ENCODE measurements at places on chromosomes 2 and 18.

DNA sequence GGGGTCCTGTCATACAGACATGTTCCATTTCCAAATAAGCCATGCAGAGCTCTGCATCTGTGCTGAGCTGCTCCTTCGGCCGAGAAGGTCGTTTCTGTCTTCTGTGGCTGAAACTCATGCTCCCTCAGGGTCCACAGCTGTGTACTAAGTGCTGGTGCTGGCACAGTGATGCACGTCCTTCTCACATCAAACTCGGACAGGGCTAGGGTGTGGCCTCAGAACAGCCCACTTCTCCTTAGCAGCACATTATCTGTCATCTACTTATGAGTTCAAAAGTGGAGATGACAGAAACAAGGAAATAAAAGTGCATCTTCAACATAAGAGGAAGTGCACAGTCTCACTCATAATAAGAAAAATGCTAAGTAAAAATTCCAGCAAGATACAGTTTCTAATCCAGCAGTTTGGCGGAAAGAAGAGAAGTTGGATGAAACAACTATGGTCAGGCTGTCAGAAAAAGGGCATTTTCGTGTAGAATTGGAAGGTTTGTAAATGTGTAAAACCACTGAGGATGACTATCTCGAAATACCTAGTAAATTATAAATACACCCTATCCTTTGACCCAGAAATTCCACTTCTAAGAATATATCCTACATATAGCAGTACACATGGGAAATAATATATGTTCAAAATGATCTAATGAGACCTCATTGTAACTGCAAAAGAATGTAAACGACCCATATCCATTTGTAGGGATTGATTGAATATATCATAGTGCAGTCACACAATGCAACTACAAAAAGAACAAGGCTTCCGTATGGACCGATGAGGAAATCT is 53.7 kb upstream of the APCDD1 start:
- no peak for DNase-seq

DNA sequence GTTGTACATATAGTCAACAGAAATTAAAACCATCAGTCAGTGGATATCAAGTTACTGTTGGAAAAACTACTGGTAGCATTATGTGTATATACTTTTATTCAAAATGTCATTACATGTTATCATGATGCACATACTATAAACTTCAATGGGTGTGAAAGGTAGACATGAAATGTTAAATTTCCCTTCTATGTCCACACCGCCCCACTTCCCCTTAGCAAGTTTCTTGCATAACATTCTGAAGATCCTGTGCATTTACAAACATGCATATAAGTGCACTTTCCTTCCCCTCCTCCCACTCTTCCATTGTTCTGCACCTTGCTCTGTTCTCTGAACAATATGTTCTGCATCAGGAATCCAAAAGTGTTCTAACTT is 16.6 kb upstream of the HK2 start:
- DNase-seq = no peak

GRCh38 chr18:61982475-61982874 is 89.7 kb upstream of the RNF152 start:
- DNase-seq = no peak

DNA sequence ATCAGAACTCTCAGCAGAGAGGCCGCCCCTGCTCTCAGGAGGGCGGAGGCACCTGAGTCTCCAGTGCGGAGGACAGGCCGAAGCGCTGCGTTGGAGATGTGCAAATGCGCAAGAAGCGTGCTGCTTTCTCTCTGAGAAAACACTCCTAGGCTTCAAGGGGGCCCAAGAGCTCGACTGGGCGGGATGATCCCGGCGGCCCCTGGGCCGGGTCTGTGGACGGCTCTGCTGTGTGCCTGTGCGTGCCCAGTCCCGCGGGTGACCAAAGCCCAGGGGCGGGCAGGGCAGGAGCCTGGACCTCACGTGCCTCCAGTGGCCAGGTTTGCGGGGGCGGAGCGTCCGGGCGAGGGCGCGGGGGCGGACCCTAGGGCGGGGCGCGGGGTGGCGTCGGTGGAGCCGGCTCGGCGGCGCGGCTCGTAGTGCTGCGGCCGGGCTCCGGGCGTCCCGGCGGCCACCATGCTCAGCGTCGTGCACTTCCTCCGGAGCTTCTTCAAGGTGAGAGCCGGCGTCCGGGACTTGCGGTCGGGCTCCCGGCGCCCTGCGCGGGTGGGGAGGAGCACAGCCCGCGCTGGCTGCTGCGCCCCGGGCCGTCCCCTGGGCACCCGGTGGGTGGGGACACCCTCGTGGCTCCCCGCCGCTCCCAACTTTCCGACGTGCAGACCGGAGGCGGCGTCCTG is at the start of gene ARHGEF4:
TSS of gene ARHGEF4 (plus strand) at position 414 of the 674 bp plus-strand sequence. CDS start at position 454, 40 bp downstream.
- DNase-seq = no peak

- no peak for DNase-seq
Observed at GRCh38 chr2:239049421-239050251, 201.8 kb downstream of the TWIST2 start.

DNA sequence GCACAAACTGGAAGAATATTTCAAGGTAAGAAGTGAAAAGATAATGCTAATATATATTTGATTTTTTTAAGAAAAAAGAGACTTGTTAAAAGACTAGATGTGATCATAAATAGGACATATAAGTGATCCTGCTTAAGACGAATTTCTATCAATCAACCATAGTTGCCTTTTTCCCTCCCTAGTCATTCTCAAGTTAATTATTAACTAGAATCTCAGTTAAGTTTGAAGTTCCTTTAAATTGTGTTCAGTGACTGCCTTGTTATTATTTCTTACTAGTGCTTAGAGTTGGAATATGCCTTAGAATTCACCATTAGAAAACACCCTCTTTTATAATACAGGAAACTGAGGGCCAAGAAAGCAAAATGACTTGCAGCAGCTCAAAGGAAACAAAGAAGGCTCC is 141.5 kb upstream of the SP5 start:
- no peak for DNase-seq

- DNase-seq = no peak
Observed at GRCh38 chr2:15048000-15048399, 415.5 kb downstream of the LRATD1 start.

DNA sequence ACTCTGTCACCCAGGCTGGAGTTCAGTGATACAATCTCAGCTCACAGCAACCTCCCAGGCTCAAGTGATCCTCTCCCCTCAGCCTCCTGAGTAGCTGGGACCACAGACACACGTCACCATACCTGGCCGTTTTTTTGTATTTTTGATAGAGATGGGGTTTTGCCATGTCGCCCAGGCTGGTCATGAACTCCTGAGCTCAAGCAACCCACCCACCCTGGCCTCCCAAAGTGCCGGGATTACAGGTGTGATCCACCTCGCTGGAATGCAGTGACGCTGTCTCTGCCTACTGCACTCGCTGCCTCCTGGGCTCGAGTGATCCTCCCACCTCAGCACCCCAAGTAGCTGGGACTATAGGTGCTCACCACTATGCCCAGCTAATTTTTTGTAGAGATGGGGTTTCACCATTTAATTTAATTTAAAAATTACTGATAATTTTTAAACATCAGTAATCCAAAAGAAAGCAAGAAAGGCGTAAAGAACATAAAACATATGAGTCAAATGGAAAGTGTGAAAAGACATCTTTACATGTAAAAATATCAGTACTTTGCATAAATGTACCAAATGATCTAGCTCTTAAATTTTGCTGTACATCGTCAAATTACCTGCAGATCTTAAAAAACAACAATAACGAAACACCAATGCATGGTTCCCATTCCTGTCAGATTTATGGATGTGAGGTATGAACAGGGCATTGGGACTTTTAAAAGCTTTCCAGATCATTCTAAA is 2.8 kb upstream of the ZNF236 start:
- DNase-seq = no peak

- DNase-seq = no peak
Observed at GRCh38 chr2:231926180-231926741, at the start of gene NPPC. Gene NPPC (minus strand): TSS chr2:231926396. CDS start chr2:231926249, 147 bp downstream.

GRCh38 chr2:46564811-46565241 is 85.5 kb downstream of the TMEM247 start:
- no peak for DNase-seq

DNA sequence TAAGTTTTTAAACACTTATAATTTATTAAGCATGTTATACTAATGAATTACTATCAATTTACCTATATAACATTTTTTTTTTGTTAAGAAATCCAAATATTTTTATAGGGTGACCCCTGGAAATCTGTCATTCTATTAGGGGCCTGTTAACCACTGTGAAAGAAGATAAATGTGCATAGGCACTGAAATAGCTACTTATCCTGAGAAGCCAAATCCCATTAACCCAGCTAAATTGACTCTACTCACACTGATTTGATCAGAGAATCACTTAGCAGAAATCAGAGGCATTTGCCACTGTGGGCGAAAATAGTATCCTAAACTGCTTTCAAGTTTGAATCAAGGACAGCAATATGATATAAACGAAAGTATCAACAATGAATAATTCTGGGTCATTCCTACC is 90.0 kb upstream of the GULP1 start:
- no peak for DNase-seq

DNA sequence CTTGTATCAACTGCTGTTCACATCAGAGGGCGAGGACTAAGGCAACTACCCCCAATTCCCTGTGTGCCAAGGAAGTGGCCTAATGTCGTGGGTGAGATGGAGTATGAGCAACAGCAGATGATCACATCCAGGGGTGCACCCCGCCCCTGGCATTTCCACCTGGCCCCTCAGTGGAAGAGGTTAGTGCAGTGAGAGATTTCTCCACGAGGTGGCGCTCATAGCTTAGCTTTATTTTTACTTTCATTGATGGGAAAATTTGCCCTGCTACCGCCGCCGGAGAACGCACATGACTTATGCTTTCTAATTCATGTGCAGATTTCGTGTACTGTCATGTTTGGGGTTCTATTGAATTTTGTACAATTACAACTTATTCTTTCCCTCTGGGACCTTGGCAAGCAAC is 470.6 kb upstream of the MEX3C start:
- peak; percentile 15 for DNase-seq

GRCh38 chr2:30992781-30993180 is 145.5 kb downstream of the GALNT14 start:
- no peak for DNase-seq

DNA sequence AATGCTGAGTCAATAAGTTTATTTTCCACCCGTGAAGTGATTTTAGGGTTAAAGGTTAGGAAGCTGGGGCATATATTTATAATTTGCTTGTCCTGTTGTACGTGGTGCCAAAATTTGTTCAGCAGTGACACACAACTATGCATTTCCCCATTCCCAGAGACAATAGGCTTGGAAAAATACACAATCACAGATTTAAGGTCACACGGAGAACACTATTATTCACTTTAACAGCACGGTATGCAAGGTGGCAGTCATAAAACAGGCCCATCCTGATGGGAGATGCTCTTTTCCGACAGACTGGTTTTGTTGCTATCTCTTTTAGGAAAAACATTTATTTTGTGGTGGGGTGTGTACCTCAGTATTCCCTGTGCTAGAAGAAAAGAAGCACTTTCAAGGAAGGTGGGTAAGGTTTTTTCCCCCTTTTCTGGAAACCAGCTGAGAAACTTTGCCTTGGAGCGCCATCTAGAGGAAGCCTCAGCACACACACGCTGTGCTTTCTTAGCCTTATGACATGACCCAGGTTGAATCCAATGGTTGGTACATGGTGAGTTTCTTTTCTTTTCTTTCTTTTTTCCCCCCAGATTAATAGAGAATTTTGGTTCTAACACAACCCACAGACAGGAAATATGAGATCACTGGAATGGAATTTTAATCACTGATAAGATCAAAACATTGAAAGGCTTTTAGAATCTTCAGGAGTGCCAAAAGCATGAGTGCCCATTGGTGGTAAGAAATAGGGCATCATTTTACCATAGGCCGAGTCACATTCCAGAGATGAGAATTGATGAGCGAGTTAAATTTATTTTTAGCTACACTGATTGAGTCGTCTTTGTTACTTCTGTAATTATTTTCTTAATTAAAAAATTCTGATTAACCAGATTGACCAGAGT is 332.1 kb downstream of the AGPS start:
- DNase-seq = peak; percentile 50

- DNase-seq = no peak
Observed at GRCh38 chr2:132419235-132419634, 2.6 kb downstream of the GPR39 start.

DNA sequence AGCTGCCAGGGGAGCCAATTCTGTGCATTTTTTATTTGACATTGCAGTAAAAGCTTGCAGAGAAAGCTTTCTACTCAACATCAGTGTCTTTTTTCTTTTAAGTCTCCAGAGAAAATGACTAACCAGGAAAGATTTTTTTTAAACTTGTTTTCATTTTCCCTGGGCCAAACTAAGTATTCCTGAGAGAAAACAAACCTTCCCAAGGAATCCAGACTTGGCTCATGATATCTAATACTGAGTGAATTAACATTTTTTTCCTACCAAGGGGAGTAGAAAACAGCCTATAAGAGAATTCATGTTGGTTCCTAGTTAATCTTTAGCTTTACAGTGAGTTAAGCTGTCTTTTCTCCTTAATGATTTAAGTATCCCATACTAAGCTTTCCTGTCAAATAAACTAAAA is 46.7 kb downstream of the DAPL1 start:
- DNase-seq = no peak

DNA sequence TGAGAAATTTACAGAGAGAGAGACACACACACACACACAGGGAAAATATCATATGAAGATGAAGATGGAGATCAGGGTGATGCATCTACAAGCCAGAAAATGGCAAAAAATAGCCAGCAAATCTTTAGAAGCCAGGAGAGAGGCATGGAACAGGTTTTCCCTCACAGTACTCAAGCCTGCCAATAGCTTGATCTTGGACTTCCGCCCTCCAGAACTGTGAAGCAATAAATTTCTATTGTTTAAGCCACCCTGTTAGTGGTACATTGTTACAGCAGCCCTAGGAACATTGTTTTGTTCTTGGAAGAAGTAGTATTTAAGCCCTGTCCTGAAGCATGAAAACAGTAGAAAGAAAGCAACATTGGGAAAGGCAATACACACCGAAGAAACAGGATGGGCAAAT is 292.0 kb upstream of the LRP1B start:
- no peak for DNase-seq

DNA sequence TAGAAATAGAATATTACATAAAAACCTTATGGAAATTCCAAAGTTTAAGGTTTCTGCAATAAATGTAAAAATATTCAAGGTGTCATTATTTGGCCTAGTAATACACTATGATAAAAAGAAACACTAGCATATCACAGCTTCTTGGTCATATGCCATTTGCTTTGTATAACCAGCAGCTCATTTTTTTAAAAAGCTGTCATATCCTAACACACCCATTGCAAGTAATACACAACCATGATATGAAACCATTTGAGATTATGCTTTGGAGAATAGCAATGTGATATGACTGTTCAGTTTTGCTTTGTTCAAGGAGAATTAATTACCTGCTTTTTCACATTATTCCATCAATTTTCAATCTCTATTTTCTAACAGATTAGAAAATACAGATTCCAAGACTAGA is 149.0 kb downstream of the IKZF2 start:
- no peak for DNase-seq

GRCh38 chr2:189952536-189953109 is 109.9 kb downstream of the MSTN start:
- no peak for DNase-seq

- DNase-seq = no peak
Observed at GRCh38 chr2:239275847-239276831, 124.7 kb downstream of the HDAC4 start.

DNA sequence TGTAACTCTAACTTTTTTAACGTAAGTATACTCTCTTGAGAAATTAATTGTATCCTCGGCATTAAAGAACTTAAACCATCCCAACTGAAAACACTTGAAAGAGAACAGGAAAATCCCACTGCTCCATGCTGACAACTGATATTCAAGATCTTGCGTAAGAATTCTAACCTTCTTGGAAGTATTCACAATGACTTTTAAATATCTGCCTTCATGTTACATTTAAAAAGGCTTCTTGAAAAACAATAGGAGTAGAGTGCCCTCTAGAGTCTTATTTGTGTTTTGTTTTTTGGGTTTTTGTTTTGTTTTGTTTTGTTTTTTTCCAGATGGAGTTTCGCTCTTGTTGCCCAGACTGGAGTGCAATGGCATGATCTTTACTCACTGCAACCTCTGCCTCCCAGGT is 65.4 kb upstream of the DNAJC10 start:
- DNase-seq = peak; percentile 30

Data from Panc1 (cell line).